ENCODE measurements at places on chromosomes 3 and 15.

DNA sequence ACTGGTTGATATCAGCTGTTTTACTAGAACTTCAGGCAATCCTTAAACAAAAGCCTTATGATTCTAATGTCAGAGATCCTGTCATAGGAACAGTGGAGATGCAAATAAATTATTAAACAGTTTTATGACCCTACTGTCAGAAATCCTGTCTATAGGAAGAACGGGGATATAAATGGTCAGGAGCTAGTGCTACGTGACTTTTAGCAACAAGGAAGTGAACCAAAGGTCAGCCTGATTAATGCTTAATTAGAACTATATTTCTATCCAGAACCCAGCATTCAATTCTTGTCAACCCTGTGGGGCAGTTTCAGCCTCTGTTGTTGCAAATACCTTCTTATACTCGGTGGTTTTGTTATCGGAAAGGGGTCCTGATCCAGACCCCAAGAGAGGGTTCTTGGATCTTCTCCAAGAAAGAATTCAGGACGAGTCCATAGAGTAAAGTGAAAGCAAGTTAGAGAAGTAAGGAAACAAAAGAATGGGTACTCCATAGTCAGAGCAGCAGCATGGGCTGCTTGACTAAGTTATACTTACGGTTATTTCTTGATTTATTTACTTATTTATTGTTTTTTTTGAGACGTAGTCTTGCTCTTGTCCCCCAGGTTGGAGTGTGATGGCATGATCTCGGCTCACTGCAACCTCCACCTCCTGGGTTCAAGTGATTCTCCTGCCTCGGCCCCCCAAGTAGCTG, 59.9 kb upstream of the RNU6-1 start:
- DNase-seq: no peak

DNA sequence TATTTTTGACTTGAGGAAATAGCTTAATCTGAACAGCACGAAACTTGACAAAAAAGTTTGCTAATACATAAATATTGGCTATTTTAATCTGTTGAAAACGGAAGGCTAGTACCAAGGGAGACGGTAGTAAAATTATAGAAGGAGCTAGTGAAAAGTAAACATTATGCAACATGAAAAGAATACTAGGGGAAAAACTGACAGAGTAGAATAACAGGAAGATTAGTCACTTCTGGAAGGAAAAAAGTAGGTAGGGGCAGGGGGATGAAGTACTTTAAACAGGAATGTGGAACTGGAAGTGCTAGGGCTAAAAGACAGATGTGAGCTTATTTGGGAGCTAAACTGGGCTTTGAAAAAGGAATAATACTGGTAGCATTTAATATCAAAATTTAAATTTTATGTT, 60.1 kb downstream of the MBNL1 start:
- DNase-seq: peak; percentile 23

- no peak for DNase-seq
Measured at GRCh38 chr3:17407576-17407975, 334.9 kb downstream of the TBC1D5 start.

GRCh38 chr3:52249683-52250082, 4.1 kb downstream of the PPM1M start:
- DNase-seq: no peak

DNA sequence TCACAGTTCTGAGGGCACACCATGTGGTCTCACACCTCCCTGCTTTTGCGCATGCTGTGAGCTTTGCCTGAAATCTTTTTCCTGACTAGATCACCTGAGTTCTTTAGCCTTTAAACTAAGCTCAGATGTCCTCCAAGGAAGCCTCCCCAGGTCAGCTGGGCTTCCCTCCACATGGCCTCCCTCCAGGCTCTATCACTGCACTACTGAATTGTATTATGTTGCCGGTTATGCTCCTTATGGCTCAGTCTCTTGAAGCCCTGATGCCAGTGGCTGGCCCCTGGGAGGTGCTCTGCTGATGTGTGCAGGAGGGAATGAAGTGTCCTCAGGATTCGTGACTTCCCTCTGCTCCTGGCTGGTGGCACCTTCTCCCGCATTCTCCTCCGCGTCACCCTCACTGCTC, 93.3 kb upstream of the BLM start:
- no peak for DNase-seq

GRCh38 chr3:101020351-101021015, 27.3 kb upstream of the ABI3BP start:
- no peak for DNase-seq
